ENCODE measurements at places on chromosomes 5 and 9.
A peak's percentile ranks its signal among the peaks of the same experiment; 100 is the strongest.

- DNase-seq, result no peak
Observed at GRCh38 chr5:127884416-127884815, 181.2 kb downstream of the CCDC192 start.

- DNase-seq, result no peak
Observed at GRCh38 chr9:136995772-136996311, 526 bp downstream of the CLIC3 start.

GRCh38 chr9:83701769-83702168, 6.0 kb downstream of the UBQLN1 start:
- peak; percentile 25 for DNase-seq

DNA sequence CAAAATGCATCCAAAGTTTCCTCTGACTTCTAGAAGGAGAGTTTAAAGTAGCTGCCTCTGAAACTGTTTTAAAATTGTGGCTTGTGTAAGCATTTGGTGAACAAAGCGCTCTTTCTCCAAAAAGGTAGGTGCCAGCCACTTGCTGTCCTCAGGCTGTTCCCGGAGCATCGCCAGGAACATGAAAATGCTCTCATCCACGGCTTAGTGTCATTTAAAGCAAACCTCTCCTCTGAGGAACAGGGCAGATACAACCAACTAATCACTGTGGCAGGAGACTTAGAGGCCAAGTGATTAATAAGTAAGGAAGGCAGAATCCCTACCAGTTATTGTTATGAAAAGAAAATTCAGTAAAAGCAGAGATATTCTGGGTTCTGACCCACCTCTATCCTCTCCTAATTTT, 165.6 kb downstream of the DCP2 start:
- no peak for DNase-seq

DNA sequence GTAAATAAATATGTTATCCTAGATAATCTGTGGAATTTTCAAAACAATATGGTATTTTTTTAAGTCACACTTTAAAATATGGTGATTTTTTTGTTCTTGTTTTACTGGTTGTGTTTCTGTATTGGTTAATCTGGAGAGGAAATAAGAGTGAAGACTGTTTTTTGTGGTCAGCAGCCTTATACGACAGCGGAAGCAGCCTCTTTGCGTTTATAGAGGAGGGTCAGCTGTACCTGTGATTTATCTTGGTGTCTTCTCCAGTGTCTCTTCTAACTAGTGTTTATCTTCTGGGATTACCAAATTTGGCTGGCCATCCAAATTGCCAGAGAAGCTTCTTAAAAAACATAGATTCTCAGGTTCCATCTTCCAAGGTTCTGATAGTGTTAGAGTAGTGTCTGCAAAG, 58.7 kb downstream of the ICE1 start:
- DNase-seq, result no peak
